ENCODE measurements at places on chromosomes 12 and 14. TPM values are rescaled to one million over a fixed set of nuclear protein-coding genes. Genes with fewer than 3 reads are reported as not detected.

DNA sequence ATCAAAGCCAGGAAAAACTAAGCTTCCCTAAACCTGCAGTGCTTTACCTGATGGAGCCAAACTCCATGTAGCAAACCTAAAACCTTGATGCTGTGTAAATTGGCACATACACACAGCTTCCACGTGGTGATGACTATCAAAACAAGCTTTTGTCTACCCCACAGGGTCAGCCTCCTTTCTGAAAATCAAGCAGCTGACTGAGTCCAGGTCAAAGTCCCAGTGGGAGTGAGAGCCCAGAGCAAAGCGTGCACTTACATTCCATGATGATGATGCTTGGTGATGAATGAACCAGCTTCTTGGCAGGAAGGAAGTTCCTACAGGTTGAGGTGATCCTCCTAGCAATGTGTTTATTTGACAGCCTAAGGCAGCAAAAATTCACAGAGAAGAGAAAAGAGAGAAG lies 630.0 kb upstream of the TBX3 start:
- DNase-seq = no peak
- H3K36me3 ChIP-seq = no peaks in the 10 kb centered on the region
- no peaks in the 10 kb centered on the region for H3K27me3 ChIP-seq
- H3K4me1 ChIP-seq = no peaks in the 10 kb centered on the region
- H3K4me3 ChIP-seq = no peak overlapping the region

DNA sequence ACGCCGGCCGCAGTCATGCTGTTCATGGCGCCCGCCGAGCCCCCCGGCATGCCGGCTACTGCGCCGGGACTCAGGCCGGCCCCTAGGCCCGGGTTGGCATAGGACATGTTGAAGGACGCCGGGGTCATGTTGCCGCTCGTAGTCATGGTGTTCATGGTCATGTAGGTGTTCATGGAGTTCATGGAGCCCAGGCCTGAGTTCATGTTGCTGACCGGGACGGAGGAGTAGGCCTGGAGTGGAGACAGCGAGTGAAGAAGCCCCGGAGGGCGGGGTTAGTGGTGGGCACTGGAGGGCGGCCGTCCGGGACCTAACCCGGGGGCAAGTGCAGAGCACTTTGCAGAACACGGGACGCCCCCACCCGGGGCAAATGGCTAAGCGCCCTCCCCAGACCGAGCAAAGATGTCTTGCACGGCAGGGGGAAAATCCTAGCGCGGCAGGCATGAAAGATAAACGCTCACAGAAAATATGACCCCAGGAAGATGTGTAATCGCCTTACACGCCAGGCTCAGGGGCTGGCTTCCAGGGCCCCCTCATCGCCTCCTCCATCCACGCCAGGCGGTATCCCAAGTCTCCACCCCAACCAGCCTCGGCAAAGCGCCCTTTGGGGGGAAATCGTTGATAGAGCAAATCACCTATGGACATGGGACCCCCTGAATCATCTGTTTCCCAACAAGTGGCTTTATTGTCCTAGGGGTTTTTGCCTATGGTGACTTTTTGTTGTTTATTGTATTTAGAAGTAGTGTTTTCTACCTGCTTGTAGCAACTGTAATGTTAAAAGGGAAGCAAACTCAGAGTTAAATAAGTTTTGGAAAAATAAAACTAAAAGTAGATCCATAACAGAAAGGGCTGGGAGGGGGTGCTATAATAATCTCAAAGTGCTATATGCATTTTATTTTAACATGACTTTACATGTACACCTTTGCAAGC lies 2.3 kb downstream of the FOXA1 start:
- H3K4me3 ChIP-seq = no peak overlapping the region
- H3K27ac ChIP-seq = no peak overlapping the region
- DNase-seq = no peak
- H3K4me1 ChIP-seq = peaks cover 20% of the 10 kb centered on the region
- peaks cover 4% of the 10 kb centered on the region for H3K36me3 ChIP-seq
- peaks cover 68% of the 10 kb centered on the region for H3K27me3 ChIP-seq

DNA sequence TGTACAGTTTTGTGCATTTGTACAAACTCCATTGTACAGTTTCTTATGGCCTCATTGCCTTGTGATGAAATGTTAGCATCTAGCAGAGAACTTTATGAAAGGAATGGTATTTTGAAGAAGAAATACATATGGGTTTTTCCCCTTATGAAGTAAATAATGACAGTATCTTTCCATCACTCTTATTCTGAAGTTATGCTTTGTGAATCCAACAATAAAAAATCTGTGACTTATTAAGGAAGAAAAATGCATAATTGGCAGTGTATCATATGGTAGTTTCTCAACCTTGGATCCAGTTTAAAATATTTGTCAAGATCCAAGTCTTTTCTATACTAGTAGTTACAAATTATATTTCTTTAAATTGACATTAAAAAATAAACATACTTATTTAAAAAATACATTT lies 859.1 kb upstream of the FLRT2 start:
- no peak overlapping the region for H3K27ac ChIP-seq
- H3K27me3 ChIP-seq = no peaks in the 10 kb centered on the region
- DNase-seq = no peak
- H3K4me3 ChIP-seq = no peak overlapping the region
- H3K4me1 ChIP-seq = no peaks in the 10 kb centered on the region

DNA sequence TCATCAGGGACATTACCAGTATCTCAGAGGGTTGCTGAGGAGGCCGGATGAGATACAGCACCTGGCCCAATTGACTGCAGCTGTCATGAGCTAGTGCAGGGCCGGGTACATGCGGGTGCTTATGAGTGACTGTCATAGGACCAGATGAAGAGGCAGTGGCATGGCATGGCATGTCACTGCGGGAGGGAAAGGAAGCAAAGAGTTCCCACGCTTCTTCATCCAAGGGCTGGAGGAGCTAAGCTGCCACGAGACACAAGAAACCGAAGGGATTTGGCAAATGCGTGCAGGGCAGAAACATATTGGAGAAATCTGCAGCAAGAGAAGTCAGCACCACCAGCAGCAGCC lies 10.7 kb upstream of the GPX2 start:
- H3K27ac ChIP-seq = no peak overlapping the region
- DNase-seq = no peak
- peaks cover 3% of the 10 kb centered on the region for H3K4me1 ChIP-seq
- no peak overlapping the region for H3K4me3 ChIP-seq

DNA sequence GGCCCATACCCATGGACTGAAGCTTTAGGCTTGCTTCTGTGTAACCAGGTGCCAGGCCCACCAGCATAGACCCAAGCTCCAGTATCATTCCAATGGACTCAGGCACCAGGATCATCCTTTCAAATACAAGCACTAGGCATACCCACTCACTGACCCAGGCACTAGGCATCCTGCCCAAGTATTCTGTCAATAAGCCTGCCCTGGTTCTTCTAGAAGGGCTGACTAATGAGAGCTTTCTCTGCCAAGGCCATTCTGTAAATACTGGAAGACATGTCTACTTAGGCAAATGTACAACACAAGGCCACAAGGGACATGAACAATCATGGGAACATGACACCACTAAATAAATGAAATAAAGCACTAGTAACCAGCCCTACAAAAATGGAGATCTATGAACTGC lies 352.2 kb downstream of the FSCB start:
- DNase-seq = no peak
- no peaks in the 10 kb centered on the region for H3K36me3 ChIP-seq
- H3K27ac ChIP-seq = no peak overlapping the region
- no peaks in the 10 kb centered on the region for H3K4me1 ChIP-seq
- no peak overlapping the region for H3K4me3 ChIP-seq

- H3K36me3 ChIP-seq = peaks cover 6% of the 10 kb centered on the region
- H3K27ac ChIP-seq = peak overlapping the region; percentile 85
- DNase-seq = peak; percentile 74
- peak overlapping the region; percentile 76 for H3K4me3 ChIP-seq
- H3K27me3 ChIP-seq = peaks cover 12% of the 10 kb centered on the region
Measured at GRCh38 chr14:58637040-58637390, 747 bp upstream of the DACT1 start.

GRCh38 chr12:26431211-26431610 lies 235.8 kb downstream of the SSPN start:
- no peak overlapping the region for H3K4me3 ChIP-seq

Gene DENND5B
- 0.32 TPM for total RNA-seq

Gene OAS2
- total RNA-seq = 148 TPM

Gene KLRC2
- not detected for total RNA-seq

Measured in activated CD4-positive, alpha-beta T cell treated with anti-CD3 and anti-CD28 coated beads for 36 hours (primary cell).